ENCODE measurements at places on chromosomes 7 and 10.

DNA sequence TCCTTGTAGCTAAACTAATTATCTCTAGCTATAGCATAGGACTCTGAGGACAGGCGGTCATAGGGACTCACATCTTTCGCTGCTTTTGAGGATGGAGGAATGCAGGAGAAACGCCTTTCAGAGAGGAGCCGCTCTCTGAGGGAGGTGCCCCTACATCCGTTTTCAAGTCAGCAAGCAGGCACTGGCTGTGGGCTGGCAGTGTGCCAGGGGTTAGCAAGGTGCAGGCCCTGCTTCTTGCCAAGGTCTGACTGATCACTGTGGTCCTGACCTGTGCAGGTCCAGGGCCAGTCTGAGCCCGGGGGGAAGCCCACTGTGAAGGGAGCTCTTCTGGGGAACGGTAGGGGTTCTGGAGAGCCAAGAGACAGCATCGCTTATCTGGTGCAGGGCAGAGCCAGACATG lies 89.4 kb downstream of the SH3PXD2A start:
- peak; percentile 58 for DNase-seq

- no peak for DNase-seq
These were observed 31.1 kb upstream of the VIPR2 start for GRCh38 chr7:159175792-159176191.

DNA sequence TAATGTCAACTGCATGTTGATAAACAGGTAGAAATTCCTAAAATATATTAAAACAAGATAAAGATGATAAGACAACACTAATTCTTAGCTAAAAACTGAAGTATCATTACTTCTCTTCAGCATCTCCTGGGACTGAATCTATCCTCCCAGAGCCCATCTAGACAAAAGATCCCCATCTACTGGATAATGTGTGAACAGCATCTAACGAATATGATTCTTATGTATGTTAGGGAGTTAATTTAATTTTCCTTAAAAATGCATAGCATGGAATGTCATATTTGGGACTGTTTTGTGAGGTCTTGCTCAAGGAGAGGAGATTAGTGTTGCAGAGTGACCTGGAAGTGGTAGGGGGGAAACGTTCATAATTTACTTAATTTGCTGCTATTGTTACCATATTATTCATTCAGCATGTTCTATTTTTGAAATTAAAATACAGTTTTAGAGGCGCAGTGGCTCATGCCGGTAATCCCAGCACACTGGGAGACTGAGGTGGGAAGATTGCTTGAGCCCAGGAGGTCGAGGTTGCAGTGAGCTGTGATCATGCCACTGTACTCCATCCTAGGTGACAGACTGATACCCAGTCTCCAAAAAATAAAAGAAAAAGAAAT lies 305.1 kb upstream of the CSTF2T start:
- DNase-seq: no peak

- DNase-seq: no peak
These were observed 130.6 kb downstream of the WDR11 start for GRCh38 chr10:120981601-120982391.

DNA sequence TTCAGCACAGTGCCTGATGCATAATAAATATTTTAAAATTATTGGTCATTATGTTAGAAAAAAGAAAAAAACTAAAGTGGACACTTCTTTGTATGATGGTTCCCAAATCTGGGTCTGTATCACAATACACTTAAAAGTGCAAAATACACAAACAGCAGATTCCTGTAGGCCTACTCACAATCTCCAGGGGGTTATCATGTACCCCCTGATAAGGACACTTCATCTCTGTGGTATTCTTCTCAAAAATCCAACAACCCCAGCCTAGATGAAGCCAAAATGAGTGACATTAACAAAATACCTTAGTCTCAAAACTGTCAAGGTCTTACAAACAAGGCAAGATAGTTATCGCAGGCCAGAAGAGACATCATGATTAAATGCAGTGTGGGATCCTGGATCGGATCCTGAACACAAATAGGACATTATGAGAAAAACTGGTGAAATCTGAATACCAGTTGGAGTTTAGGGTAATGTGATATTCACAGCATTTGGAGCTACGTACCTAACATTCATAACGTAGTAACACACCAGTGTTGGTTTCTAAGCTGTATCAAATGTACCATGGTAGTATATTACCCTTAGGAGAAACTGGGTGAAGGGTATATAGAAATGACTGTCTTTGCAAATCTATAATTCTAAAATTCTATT lies 45.2 kb downstream of the NSUN6 start:
- DNase-seq: no peak

DNA sequence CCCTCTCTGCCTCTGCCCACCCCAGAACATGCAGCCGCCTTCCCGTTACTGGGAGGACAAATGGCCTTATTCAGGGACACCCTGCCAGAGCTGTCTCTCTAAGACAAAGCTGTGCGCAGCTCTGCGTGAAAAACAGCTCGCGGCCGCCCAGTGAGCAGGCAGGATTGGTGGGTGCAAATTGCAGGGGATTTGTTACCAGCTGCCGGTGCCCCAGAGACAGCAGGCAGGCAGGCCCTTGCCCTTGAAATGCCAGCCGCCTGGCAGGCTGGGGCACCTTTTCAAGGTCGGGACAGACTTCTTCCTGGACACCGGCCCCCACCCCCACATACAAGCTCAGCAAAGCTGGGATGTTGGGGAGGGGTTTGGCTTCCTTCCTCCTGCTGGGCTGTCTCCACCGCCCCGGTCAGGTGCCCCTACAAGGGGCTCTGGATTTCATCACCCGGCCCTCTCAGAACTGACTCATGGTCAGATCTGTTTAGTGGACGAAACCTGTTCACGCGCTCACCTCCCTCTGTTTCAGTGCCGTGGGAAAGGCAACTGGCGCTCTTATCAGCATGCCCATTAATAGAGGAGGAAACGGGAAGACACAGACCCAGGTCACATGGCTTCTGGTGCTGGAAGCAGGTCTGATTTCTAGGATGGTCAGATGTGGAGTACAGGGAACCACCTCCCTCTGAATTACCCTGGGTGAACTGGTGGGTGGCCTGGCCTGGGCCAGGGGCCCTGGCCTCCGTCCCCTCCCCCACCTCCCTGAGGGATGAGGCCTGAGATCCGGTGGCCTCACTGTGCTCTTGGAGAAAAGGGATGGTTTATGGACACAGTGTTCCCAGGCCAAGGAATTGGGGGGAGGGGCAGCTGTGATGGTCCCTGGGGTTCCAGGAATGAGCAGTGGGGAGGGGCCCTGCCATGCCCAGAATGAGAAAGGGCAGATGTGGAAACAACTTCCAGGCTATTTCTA lies 123.9 kb upstream of the PPIF start:
- DNase-seq: no peak

- DNase-seq: no peak
These were observed 258.1 kb upstream of the GRB10 start for GRCh38 chr7:51040787-51041186.

DNA sequence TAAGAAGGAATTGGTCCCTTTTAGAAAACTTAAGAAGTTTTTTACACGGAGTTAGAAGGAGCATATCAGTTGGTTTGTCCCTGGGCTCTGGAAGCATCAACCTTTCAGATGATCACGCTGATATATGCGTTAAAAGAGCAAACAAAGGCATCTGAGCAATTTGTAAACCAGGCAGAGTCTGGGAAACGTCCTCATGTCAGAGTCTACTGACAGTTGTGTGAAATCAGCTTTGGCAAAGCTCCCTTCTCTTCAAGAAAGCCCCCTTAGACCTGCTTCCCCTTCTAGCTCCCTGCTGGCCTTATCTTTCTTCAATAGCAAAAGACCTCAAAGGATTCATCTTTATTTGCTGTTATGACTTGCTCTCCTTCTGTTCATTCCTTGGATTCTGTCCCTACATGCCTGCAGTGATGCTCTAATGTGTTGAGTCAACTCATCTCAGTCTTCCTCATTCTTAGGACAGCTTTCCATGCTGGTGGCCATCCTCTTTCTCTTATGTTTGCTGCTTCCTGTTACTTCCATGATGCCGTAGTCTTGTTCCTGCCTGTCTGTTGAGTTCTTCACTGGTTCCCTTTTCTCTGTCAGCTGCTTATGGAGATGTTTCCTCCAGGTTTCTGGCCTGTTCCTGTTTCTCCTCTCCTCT lies 106.5 kb upstream of the BMPER start:
- DNase-seq: no peak

- no peak for DNase-seq
These were observed 8.1 kb downstream of the IRF5 start for GRCh38 chr7:128945668-128946366.

GRCh38 chr10:70051848-70052247 lies 798 bp upstream of the MACROH2A2 start:
- DNase-seq: no peak

- DNase-seq: no peak
These were observed 1.1 kb upstream of the STK32C start for GRCh38 chr10:132308587-132309470.

DNA sequence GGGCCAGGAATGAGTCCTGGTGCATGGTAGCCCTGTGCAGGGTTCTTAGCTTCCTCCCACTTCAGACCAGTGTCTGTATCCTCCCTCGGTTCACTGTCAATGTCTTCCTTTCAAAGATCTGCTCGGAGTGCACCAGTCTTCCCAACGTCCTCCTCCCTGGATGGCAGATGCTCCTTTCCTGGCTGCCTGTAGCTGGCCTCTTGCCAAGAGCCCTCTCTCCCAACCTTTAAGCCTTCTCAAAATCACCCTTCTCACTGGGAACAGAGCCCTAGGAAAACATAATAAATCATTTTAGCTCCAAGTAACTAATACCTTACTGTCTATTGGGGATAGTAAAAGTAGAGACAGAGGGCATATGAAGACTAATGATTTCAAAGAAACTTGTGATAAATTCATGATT lies 490.6 kb downstream of the CCSER2 start:
- no peak for DNase-seq

DNA sequence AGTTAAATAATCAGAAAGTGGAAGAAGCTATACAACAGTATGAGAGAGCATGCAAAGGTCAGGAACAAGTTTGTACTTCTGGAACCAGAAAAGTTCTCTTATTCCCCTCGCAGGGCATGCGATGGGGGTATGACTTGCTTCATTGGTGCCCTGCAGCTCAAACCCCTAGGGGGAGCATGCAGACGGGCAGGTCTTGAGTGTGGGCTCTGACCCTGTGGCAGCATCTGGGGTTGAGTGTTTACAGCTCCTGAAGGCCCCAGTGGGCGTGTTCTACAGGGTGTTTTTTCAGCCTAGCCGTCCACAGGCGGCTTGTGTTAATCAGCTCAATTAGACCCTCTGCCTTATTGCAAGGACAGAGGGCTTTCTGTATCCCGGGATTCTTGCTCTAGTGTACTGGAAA lies 44.5 kb downstream of the KIF20B start:
- DNase-seq: no peak

DNA sequence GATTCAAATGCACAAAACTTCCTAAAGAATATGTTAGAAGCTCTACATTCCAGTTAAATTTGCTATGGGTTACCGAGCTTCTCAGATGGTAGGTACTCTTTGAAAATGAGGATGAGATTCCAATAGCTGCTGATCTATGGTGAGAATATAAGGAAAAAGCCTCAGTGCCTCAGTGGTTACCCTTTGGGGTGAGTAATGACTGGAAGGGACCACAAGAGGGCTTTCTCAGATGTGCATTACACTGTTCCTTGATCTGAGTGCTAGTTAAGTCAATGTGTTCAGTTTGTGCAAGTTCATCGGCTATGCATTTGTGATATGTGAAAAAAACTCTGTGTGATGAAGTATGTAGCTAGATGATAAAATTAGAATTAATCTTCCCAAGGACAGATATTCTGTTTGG lies 3.5 kb downstream of the NRCAM start:
- DNase-seq: no peak

DNA sequence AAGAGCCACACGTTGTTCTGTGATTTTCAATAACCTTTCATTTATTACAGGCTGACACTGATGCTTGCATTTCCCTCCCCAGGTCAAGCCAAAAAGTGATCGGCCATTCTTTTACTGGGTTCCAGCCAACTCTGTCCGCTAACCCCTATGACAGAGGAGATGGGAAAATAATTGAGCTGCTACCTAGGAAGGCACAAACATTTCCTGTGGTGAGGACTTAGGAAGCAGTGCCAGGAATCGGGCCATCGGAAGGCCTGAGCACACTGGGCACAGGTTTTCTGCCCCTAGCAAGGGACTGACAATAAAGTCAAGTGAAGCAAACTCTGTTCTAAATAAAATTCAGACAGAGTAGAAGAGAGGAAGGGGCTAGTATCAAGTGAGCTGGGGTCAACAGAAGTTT lies 313.0 kb upstream of the AOAH start:
- no peak for DNase-seq

DNA sequence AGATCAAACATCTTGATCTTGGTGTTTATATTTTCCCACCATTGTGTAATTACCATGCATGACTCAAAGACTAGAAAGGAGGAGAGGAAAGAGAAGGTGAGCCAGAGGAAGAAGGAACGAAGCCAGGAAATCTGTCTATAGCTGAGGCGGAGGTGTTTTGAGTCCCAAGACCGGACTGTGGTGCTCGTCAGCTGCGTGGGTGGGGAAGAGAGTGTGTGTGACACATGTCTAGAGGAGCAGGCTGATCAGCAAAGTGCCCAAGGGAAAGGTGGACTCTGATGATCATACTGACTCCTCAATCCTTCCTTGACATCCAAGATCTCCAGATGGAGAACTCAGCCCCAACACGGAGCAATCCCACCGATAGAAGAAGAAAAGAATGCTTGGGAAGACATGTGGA lies 189.5 kb upstream of the MINDY3 start:
- no peak for DNase-seq

GRCh38 chr7:22156205-22156604 lies 200.7 kb downstream of the RAPGEF5 start:
- no peak for DNase-seq

DNA sequence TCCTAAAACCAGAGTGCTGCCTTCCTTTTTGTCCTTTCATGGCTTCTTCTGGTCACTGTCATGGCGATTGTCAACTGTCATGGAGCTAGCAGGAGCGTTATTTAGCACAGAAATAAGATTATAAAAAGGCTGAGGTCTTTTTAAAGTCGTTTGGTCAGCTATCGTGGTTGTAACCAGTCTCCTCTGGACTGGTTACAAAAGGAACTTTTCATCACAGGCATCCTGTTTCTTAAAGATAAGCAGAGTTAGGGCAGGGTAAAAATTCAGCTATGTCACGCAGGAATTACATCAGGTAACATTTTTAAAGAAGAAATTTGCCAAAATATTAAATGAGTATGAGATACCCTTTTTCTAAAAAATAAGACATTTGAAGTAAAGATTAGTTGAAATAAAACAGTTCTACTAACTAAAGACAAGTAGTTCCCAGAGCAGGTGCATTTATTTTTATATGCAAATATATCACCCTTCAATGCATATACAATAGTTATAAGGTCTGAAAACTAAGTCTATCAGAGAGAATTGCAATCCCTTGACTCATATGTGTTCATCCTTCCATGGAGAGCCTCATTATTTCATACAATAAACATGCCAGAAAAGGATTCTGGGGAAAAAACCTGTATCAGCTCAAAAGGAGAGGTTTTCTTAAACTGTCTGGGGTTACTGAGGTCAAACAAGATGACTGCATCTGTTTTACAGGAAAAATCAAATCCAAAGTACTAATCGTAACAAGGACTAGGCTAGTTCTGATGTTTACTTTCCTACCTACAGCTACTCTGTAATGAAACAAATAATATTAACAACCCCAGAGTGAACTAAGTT lies 20.9 kb downstream of the FAM24A start:
- no peak for DNase-seq

- no peak for DNase-seq
These were observed 5.0 kb downstream of the ZYX start for GRCh38 chr7:143385891-143386781.
